Activated T-cell treated with anti-CD3 and anti-CD28 coated beads for 24 hours (primary cell): ENCODE measurements at places on chromosomes 6 and 20.

DNA sequence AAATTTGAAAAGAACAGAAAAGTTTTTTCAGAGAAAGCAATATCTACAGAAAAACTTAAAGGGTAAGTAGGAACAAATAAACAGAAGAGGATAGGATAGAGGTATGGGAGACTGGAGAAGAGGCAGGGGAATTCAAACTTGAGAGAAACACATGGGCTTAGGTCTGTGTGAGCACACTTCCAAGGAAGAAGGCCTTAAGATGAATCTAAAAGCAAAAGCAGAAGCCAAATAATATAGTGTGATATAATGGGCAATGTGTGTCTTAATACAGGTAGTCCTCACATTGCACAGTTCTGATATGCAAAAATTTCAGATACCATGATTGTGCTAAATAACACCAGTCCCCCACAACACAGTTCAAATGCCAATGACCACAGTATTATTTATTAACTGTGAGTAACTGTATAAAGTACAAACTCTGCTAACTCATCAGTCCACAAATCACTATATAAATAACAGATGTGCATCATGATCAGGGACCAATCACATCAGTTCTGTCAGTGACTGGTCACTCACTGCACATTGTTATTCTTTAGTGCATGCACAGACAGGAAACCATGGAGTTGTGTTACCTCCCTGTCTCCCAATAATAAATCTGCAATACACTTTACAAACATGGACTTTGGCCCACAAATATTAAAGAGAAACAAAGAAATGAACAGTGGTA is 18.6 kb downstream of the SNX14 start:
- no peak for DNase-seq

- DNase-seq = no peak
Measured at GRCh38 chr6:137692806-137693205, 174.3 kb upstream of the TNFAIP3 start.

DNA sequence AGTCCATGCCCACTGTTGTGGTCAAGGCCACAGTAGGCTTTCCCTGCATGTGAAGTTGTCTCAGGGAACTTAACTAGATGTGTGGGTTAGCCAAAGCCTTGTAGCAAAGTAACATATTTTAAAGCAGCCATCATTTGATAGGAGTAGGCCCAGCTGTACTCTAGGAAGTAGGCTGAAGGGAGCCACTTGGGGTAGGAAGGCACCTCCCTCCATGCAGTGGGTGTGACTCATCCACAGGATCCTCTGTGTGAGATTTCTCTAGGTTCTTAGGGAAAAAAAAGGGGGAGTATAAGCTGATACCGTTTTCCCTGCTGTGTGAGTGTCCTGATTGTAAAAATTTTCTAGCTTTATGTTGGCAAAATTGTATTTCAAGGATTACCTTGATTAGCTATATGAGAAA is 44.7 kb downstream of the VAPB start:
- no peak for DNase-seq

DNA sequence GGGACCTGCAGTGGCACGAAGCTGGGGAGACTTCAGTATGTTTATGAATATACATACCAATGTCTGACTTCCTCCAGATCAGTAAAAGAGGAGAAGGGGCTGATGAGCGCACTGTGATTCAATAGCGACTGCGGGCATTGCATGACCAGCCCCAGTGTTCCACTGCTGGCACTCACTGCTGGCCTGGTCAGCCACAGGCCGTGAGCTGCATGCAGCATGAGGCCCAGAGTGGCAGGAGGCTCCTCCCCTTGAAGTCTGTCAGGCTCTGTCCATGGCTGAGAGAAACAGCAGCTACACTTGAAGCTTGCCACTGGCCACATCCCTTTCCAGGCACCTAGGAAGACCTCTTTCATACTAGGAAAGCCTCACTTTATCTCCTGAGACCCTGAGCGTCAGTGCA is 265.9 kb upstream of the CDYL start:
- DNase-seq = no peak

DNA sequence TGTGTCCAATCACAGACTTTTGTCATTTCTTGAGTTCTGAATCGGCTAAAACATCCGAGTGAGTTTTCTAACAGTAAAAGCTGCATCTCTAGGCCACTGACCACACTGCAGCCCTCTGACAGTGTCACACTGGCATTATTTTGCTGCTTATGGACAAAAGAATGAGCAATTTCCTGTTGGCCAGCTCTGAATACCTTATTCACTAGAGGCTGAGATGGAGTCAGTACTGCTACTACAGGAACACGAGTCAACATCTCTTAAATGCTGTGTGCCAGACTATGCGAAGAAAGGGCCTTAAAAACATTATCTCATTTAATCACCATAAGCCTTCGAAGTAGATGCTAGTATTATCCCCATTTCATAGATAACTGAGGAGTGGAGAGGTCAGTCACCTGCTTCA is 42.5 kb upstream of the IPCEF1 start:
- no peak for DNase-seq

DNA sequence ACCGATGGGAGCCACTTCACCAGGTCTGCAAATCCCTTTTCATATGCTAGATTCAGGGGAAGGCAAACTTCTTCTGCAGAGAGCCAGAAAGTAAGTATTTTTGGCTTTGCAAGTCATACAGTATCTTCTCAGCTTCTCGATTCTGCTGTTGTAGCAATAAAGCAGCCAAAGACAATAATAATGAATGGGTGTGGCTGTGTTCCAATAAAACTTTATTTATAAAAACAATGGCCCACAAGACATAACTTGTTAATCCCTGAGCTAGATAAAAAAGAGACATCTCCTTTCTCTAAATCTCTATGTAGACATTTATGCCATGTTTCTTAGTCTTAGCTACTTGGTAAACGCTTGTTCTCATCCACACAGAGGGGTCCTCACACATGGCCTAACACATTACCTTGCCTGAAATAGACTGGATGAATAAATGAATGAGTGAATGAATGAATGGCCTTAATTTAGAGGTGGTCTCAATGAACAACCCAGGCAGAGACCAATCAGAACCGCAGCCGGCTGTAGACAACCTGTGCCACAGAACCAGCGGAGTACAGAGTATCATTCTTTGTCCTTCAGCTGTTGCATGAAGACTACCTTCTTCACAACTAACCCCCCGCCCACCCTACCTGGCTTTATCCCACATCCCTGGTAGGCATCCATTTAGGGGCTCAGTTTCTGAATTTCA is 13.5 kb upstream of the PREX1 start:
- no peak for DNase-seq

GRCh38 chr6:76681781-76682180 is 609.3 kb upstream of the IMPG1 start:
- no peak for DNase-seq

DNA sequence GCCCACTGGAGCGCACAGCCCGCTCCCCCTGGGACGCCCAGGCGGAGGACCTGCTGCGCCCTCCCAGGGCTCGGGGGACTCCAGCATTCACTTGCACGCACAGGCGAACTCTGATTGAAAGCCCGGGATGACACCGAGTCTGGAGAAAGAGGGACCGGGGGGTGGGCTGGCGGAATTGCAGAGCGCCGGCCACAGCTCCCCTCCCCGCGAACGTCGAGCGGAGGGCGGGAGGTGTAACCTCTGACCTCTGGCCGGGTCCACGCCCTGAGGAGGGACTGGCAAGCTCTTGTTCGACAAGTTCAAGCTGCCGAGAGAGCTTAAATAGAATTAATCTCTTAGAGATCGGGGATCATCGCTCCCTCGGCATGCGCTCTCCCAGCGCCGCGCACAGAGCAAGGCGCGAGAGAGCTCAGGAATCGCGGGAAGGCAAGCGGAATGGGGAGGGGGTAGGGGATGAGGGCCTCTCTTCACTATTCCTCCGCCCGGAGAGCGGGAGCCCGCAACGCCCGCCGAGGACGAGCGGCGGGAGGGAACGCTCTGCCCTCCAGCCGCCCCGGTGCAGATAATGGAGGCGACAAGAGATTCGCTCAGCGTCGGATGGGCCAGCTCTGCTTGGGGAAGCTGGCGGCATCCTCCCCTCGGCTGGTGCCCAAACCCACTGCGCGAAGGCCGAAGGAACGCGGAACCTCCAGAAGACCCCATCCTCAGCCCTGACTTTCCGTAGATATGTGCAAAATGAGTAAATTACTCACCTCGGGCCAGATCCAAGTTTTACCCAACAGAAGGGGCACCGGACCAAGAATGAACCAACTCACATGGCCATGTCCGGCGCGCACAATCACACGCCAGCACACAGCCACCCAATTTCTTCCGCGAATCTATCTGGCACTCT is 761 bp upstream of the NR2E1 start:
- no peak for DNase-seq

DNA sequence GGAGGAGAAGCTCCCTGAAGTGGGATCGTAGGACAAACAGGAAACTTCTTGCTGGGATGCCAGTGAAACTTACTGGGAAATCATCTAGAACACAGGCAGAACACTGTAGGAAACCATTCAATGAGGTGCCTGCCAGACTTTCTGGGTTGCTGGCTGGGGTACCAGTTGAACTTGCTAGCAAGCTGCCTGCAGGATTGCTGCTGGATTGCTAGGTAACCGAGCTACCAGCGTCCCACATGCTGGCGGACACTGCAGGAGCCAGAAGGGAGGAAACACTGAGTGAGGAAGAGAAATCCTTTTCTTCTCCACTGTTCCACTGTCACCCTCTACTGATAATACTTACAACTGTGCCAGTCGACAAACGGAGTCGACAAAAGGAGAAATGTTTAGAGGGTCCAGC is 91.3 kb upstream of the SLC35B3 start:
- no peak for DNase-seq

GRCh38 chr6:123447315-123447937 is 189.3 kb downstream of the TRDN start:
- no peak for DNase-seq

GRCh38 chr6:121925534-121926255 is 473.8 kb upstream of the HSF2 start:
- no peak for DNase-seq

- DNase-seq = peak; percentile 13
Measured at GRCh38 chr20:37042986-37043972, 52.5 kb downstream of the RBL1 start.

DNA sequence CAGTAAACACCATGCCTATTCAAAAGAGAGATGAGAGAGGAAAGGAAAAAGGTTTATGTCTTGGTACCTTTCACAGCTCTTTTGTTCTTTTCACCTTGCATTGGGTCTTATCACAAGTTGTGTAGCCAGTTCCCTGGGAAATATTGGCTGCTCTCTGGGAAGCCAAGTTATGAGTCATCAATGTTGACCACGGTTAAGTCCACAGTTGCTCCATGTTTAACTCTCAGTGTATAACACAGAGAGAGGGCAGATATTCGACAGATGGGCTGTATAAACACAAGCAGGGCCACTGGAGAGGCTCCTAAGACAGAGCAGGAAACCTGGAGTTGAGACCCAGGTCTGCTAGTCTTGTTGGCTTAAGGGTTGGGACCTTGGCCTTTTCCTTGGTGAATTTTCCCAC is 718.6 kb downstream of the QKI start:
- DNase-seq = no peak

DNA sequence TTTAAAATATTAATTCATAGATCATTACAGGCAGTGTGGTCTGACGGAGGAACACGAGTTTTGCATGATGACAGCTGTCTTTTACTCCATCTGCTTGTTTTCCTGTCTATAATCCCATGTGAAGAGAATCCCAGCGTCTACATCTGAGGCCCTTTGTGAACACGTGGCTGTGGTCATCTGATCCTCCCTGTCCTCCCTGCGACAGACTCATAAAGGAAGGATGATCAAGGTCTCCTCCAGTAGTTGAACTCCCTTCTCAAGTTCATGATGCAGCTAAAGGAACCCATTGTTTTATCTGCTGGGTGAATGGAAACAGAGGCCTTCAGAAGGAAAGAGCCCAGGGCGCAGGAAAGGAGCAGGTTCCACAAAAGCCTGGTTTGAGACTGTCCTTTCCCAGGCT is 435.8 kb upstream of the JARID2 start:
- DNase-seq = no peak

DNA sequence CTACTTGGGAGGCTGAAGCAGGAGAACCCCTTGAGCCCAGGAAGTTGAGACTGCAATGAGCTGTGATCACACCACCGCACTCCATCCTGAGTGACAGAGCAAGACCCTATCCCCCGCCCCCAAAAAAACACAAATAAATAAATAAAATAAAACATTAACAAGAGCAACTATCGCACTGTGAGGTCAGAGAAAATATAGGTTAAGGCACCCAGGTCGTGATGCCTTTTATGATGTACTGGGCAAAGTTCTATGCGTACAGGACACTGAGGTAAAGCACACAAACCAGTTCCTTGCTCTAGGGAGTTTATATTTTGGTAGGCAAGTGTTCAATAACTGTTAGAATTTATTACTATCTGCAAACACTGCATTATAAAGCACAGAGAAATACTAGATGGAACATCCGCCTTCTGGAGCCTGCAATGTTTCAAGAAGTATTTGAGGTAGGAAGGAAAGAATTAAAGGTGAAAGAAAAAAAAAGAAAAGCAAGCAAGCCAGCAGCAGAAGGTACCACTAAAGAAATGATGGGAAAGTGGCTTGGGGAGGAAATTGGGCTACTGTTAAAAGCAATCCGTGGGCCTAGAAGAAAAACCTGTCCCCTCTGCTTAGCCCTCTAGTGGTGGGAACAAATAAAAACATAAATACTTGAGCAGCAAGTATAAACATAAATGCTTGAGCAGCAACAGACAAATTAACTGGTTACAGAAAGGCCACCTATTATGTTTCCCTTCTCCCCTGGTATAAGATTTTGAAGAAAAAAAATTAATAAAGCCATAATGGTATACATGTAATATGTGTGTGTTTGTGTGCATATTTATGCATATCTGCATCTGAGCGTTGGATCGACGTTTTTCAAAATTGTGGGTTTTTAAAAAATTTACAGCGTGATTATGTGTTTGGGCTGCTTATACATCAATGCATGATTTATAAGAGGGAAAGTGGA is 128.0 kb downstream of the PHACTR1 start:
- no peak for DNase-seq

DNA sequence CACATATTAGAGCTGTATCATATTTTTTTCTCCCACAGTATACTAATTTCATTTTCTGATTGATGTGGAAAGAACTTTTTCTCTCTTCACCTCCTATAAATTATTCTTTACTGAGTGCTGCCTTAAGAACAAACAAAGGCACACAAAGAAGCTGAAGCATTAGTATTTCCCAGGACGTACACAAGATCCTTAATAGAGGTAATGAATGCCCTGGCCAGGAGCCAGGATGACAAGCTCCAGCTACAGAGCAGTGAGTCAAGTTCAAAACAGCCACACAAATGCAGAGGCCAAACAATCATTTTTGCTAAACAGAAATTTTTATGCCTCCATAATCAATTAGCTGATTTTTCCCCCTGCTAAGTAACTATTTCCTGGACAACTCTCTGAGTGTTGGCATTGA is 639.6 kb downstream of the EPHA7 start:
- no peak for DNase-seq

DNA sequence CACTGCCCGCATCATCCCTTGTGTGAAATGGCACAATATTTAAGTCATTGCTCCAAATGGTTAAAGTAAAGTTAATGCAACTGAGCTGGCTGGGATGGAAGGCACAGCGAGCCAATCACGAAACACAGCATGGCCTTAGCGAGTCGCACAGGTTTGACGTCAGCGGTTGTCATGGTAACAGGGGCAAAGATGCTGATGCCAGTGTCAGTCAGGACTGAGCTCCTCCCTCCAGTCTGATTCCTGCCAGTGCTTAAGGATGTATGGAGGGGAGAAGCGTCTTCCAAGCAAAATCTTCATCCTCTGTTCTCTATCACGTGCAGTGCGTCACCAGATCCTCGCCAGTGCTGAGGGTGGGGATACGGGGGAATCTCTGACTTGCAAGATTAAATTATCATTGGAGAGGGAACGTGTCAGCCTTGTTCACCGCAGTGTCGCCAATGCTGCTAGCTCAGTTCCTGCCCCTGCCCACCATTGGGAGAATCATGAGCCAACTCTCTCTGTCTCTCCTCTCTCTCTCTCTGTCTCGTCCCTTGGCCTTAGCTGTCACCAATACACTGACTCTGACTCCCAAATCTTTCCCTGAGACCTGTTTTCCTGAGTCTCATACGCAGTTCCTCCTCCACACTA is 24.5 kb downstream of the TSPYL4 start:
- DNase-seq = no peak
